Ammon's horn (tissue), 1 donor: ENCODE measurements at places on chromosomes 3 and 15.

- DNase-seq: no peak
Measured at GRCh38 chr15:38071211-38071972, 137.0 kb downstream of the TMCO5A start.

- DNase-seq: no peak
Measured at GRCh38 chr15:43930556-43930955, 103.8 kb downstream of the WDR76 start.

GRCh38 chr3:16239086-16239770 lies 25.5 kb downstream of the DPH3 start:
- no peak for DNase-seq

DNA sequence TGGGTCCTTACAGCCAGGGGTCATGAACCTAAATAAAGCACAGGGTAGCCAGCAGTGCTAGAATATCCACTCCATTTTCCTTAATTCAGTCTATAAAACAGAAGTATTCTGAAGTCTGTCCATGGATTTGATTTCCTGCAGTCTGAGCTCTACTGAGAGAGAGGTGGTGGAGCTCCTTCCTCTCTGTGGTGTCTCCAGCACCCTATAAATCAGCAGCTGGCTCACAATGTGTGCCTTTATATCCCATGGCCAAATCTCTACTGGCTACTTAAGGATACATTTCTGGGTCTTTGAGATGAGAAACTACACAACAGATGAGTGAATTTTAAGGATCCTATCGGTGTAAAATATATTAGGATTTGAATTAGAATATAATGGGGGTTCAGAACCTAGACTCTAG lies 339.9 kb upstream of the RBMS3 start:
- no peak for DNase-seq

DNA sequence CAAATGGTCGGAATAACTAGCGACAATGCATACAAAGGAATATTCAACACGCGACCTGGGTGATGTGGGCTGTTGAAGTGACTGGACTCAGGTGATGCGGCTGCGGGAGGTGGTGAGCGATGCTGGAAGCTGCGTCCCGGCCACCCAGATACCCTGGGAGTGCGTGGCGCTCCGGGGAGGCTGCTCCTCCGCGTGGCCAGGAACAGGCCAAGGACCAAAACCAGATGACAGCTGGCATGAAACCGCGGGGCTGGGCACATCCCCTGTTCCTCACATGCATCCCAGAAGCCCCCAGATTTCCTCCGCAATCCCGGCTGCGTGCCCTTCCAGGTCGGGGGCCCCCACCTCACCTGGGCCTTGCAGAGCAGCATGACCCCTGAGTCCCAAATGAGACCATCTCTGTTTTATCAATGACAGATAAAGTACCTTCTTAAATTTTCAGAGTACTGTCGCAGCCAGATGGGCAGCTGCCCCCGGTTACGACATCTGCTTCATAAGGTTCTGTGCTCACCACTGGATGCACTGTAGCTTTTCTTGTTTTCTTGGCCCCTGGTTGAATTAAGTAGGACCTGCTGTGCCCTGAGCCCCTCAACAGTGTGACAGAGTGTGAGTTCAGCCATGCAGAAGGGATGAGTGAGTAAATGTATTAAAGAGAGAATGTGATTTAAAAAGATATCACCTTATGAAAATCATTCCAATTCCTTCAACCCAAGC lies 278.2 kb downstream of the GABRG3 start:
- no peak for DNase-seq

GRCh38 chr3:180631317-180631716 lies 29.4 kb downstream of the TTC14 start:
- no peak for DNase-seq

- DNase-seq: peak; percentile 86
Measured at GRCh38 chr15:92521624-92522008, 127.9 kb downstream of the ST8SIA2 start.

- DNase-seq: no peak
Measured at GRCh38 chr3:4575381-4575780, 82.2 kb downstream of the ITPR1 start.

GRCh38 chr3:156751461-156752025 lies 74.6 kb upstream of the LEKR1 start:
- DNase-seq: peak; percentile 47

DNA sequence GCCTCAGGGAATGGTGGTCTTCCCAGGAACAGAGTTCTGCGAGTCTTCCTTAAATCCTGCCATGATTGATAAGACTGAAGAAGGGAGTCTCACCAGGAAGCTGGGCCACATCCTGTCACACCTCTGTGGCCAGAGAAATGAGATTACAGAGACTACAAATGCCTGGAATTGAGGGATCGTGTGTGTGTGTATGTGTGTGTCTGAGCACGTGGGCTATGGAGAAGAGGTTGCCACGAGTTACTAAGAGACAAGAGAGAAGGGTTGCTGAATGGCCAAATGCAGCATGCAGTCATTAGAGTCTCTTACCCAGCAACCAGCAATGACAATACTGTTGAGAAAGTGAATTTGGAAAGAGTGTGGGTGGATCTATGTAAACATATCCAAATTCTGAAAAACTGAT lies 443.1 kb downstream of the MFSD1 start:
- peak; percentile 41 for DNase-seq

- DNase-seq: no peak
Measured at GRCh38 chr3:85631070-85631469, 672.3 kb downstream of the CADM2 start.

DNA sequence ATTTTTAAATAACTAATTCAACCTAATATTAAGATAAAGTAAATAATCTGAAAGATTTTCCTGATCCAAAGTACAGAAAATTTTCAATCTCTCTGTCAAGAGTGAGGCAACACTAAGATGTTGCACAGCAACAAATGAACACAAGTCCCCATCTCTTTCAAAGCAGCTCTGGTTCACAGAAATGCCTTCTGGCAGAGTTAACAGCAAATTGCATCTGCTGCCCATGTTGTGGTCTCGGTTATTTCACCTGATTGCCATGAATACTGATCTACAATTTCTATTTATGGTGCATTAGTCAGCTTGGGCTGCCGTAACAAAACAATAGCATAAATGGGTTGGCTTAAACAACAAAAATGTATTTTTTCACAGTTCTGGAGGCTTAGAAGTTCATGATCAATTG lies 167.3 kb downstream of the BCHE start:
- DNase-seq: no peak

- no peak for DNase-seq
Measured at GRCh38 chr3:156576651-156577348, 21.9 kb upstream of the SSR3 start.

- DNase-seq: no peak
Measured at GRCh38 chr3:70635301-70635700, 322.9 kb upstream of the MDFIC2 start.

GRCh38 chr15:69664572-69665571 lies 212.3 kb downstream of the RPLP1 start:
- peak; percentile 45 for DNase-seq

DNA sequence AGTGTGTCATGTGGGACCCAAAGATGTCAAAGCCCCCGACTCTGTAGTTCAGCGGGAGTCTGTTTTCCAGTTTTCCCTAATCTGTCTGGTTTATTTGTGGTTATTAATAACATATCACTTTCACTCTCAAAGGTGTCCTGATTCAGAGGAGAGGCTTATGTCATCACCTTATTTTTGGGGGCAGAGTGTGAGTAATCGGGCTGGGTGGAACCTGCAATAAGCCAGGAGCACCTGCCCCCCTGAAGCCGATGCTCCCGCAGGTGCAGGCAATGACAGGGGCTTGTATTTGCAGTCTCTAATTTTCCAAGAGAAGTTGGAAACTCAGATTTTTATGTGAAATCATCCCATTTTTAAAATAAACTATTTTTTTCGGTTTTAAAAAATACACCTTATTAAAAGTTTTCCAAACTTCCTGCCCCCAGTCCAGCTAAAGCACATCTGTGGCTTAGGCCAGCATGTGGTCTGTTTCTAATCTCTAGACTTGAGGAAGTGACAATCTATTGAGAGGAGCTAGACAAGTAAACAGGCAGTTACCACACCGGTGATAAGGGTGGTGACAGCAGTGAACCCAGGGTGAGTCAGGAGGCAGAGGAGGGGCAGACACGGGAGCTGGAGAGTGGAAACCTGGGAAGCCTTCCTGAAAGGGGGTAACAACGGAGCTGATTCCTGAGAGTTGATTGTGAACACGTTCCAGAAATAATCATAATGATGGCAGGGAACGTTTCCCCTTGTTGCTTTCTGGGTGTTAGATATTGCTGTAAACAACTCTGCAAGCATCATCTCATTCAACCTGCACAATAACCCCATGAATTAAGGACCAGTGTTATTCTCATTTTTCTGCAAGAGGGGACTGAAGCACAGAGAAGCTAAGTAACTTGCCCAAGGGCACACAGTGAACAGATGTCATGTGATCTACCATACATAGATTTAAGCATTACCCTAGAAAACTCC lies 37.2 kb downstream of the BHLHE40 start:
- DNase-seq: peak; percentile 31

GRCh38 chr3:78729946-78730345 lies 1037.9 kb downstream of the ROBO1 start:
- no peak for DNase-seq

DNA sequence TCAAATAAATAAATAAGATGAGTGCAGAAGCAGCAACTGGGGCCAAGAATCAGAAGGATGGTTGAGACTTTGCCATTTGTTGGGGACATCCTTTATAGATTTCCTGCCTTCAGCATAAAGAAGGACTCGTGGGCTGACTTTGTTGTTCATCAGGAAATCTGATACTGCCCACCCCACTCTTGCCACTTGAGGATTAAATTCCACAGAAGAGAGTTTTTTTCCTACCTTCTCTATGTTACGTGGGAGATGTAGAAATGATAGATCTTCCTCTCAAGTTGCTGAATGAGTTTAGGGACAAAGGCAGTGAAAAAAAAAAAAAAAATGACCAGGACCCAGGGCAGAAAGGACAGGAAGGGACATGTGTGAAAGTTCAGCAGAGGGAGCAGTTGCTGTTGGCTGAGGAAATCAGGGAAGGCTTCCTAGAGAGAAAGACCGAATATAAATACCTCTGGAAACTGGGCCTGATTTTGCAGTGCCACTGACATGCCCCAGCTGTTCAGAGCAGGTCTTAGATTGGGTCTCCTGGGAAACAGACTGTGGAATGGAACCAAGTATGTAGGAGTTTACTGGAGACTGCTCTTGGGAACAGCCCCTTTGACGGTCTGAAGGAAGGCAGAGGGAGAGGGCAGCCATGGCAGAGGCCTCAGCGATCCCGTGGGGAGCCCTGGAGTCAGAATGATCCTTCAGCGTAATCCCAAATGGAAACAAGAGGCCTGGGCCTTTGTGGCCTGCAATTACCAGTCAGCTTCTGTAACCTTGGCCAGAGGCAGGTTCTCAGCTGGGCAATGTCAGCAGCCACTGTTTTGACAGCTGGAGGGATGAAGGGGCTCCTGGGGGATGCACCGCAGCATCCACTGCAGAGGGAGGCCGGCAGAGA lies 50.9 kb downstream of the C3orf20 start:
- DNase-seq: no peak

GRCh38 chr15:34810443-34811129 lies 15.2 kb upstream of the ACTC1 start:
- DNase-seq: no peak

DNA sequence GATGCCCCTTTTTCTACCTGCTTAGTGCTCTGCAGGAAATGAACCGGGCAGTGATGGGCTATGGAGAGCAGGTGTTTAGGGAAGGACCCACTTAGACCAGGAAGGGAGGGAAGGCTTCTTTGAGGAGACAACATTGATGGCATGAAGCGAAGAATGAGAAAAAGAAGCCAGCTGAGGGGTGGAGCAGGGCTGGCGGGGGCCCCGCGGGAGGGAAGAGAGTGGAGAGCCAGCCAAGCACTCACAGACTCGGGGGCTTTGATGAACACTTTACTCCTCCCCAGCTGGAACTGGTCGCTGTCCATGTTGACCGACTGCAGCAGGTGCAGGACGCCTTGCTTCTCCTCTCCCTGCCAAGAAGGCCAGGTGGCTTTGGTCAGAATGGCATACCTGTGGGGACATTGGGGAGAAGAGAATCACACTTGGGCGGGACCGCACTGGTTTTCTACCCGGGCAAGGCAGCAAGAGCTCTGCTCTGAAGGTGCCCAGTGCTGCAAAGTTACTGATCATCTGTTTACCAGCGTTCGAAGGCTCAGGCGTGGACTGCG lies 28.4 kb upstream of the LDHAL6B start:
- DNase-seq: no peak

DNA sequence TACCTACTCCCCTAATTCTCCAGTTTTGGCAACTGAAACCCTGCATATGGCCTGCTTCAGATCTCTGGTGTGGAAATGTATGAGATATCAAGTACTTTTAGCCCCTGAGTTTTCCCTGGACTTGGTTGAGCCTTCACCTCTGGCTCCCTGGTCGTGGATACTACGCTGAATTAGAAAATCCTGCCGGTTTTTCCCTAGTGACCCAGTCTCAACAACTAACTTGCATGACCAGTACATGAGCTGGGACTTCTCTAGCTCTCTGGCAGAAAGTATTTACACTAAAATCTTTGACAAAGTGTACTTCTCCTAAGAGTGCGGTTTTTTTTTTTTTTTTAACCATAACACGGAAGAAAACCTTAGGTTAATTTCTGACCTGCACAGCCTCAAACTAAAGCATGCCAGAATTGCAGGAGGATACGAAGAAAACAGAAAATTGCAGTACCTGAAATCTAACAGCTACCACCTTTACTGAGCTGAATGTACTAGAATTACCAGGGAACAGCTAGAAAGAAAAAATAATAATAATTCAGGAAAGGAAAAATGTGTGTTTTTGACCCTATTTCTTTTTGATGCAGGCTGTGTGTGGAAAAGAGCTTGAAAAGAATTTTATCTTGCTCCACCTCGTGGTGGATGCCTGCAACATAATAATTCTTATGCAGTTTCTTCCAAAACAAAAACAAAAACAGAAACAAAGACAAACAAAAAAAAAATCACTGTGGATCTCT lies 165.6 kb downstream of the GMNC start:
- peak; percentile 30 for DNase-seq

DNA sequence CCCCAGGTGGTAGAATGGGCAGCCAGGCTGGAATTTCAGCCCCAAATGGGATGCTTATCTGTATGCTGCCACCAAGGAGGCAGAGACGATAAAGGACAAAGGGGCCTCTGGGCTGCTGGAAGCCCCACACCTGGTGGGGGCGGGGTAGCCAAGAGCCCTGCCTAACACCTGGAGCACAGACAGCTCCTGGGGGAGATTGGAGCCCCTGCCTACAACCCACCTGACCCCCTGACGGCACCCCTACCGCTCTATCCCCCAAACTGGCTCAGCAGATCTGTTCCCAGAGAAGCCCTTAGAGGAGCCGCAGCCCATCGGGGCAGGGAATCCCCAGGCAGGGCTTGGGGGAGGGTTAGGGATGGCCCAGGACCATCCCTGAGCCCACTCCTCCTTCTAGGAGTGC lies 15.8 kb upstream of the SEMA3F start:
- no peak for DNase-seq

- no peak for DNase-seq
Measured at GRCh38 chr3:158339638-158340037, 229.7 kb downstream of the RSRC1 start.
